ENCODE measurements at places on chromosomes 6 and 20.

DNA sequence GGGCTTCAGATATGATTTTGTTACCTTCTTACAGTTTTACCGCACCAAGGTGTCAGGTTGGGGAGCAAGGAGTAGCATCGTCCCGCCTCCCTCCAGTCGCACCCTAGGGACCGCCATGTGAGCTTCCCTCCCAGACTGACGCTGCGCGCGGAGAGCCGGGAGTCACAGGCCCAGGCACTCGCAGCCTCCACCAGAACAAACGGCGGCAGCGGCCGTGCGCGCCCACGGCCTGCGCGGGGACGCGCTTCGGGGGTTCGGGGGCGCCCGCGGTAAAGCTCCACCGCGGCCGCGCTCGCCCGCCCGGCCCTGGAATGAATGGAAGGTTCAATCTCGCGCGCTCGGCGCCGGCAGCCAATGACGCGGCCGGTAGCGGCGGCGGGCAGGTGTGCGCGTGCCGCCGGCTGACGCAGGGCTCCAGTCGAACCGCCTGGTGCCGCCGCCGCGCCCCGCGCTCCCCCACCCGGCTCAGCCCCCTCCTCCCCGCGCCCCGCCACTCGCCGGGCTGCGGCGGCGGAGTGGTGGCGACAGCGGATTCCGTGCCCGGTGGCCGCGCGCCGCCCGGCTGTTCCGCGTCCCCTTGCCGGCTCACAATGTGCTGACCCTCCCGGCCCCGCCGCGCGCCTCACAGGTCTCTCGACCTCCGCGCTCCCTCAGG, 16.5 kb upstream of the LIN28B start:
- no peak for DNase-seq

- no peak for DNase-seq
Measured at GRCh38 chr6:1346101-1346500, 34.2 kb downstream of the FOXQ1 start.

GRCh38 chr6:4676016-4676415, 100.2 kb upstream of the CDYL start:
- DNase-seq: no peak

DNA sequence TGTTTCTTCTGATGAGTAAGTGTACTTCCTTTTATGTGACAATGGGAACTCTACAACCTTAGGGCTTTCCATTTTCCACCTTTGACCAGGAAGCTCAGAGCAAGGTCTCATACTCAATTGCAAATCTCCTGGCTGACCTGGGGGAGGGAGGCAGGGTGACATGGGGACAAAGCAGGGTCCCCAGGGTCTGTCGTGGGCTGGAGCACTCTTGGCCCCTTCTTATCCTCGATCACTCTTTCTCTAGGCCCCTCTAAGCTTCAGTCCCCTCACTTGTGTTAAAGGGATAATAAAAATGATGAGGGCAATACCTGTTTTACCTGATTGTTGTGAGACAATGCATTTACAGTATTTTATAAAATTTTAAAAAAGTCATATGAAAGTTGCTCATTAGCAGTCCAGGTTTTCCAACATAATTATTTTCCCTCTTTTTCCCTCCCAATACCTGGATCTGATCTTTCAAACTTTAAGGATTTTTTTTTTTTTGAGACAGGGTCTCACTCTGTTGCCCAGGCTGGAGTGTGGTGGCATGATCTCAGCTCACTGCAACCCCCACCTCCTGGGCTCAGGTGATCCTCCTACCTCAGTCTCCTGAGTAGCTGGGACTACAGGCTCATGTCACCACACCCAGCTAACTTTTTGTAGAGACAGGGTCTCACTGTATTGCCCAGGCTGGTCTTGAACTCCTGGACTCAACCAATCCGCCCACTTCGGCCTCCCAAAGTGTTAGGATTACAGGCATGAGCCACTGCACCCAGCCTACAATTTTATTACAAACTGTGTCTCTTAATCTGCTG, 8.4 kb upstream of the FAM83C start:
- no peak for DNase-seq

DNA sequence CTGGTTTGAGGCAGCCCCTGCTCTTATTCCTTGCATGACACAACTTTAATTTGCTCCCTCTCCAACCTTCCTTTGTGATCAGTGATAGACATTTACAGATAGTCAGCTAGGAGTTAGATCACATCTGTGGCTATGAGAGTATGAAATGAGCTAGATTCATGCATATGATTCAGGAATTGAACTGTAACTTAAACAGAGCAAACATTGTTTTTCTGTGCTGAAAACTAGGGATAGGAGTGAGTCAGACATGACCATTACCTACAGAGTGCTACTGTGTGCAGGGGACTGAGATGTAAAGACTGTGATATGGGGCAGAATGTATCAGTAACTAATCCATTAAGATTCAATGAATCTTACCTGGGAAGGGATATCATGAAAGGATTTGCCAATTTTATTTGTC, 279.4 kb upstream of the SPTLC3 start:
- no peak for DNase-seq

GRCh38 chr6:17472653-17473183, 79.3 kb downstream of the CAP2 start:
- DNase-seq: no peak

DNA sequence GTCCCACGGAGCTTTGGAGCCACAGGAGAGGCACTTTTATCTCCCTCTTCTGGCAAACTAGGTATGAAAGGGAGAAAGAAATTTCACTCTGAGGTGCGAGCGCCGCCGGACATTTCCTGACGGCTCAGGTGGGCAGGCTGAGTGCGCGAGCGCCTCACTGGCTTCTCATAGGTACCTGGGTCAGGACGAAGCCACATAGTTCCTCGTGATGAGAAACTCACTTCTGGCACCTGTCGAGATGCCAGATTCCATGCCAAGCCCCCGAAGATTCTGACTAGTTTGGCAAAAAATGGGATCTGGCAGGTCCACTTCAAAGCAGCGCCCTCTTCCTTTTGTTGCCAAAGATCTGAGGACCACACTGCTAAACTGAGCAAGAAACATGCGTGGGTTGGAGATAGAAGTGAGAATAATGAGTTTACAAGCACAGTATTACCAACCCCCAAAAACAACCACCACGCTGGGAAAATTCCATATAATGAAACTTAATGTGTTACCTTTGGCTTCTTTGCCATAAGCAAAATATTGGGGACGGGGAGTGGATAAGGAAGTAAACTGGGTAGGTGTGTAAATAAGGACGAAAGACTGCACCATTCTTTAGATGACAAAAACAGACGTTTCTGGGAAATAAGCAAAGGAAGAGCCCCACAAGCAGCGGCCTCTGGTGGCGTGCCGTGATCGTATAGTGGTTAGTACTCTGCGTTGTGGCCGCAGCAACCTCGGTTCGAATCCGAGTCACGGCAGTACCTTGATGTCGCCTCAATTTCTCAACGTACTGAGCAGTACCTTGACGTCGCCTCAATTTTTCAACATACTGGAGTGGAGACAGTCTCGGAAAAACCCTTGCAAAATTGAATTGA, 89.8 kb upstream of the PRSS16 start:
- DNase-seq: peak; percentile 58

- DNase-seq: no peak
Measured at GRCh38 chr20:45269754-45270270, 15.4 kb upstream of the SLPI start.

- no peak for DNase-seq
Measured at GRCh38 chr6:160218810-160219209, 39.8 kb downstream of the SLC22A2 start.

GRCh38 chr6:111428811-111429210, 54.2 kb downstream of the REV3L start:
- no peak for DNase-seq

DNA sequence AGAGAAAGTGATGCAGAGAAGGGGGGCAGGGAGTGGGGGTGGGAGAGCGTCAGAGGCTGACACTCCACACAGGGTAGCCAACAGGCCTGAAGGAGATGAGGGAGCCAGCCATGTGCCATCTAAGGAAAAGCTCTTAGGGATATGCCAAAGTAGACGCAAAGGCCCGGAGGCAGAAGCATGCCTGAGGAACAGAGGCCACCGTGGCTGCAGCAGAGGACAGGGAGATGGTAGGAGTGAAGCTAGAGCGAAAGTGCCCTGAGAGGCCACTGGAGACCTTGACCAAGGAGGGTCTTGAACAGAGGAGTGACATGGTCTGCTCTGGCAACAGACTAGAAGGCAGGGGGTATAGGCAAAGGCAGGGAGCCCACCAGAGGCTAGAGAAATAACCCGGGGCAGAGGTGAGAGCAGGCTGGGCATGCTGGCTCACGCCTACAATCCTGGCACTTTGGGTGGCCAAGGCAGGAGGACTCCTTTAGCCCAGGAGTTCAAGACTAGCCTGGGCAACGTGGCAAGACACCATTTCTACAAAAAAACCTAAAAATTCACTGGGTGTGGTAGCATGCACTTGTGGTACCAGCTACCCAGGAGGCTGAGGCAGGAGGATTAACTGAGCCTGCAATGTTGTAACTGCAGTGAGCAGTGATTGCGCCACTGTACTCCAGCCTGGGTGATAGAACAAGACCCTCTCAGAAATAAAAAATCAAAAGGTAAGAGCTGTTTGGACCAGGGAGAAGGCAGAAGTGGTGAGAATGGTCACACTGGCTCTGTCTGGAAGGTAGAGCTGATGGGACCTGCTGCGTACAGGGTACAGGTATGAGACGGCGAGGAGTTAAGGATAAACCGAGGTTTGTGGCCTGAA, 6.3 kb downstream of the RRBP1 start:
- no peak for DNase-seq

DNA sequence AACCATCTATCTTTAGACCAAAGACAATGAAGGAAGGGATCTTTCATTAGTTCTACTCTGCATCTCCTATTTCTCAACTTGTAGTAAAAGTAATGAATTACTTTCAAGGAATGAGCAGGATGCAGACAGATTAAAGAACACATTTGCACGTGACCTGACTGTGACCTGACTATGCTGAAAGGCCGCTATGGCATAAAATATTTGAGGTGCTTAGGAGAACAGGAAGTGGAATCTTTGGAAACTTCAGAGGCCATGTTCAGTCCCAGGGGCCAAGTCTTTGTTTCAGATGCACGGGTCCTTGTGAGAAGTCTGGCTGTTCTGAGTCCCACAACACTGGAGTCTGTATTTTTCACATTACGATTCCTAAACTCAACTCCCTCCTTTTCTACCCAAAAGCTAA, 41.0 kb downstream of the NINL start:
- DNase-seq: no peak

DNA sequence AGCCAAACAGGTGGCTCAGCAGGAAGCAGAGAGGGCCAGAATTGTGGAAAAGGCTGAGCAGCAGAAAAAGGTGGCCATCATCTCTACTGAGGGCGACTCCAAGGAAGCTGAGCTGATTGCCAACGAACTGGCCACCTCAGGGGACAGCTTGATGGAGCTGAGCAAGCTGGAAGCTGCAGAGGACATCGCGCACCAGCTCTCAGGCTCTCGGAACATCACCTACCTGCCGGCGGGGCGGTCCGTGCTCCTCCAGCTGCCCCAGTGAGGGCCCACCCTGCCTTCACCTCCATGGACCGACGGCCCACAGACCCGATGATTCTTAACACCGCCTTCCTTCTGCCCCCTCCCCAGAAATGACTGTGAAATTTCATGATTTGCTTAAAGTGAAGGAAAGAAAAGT, 17.8 kb upstream of the RAET1L start:
- DNase-seq: no peak

DNA sequence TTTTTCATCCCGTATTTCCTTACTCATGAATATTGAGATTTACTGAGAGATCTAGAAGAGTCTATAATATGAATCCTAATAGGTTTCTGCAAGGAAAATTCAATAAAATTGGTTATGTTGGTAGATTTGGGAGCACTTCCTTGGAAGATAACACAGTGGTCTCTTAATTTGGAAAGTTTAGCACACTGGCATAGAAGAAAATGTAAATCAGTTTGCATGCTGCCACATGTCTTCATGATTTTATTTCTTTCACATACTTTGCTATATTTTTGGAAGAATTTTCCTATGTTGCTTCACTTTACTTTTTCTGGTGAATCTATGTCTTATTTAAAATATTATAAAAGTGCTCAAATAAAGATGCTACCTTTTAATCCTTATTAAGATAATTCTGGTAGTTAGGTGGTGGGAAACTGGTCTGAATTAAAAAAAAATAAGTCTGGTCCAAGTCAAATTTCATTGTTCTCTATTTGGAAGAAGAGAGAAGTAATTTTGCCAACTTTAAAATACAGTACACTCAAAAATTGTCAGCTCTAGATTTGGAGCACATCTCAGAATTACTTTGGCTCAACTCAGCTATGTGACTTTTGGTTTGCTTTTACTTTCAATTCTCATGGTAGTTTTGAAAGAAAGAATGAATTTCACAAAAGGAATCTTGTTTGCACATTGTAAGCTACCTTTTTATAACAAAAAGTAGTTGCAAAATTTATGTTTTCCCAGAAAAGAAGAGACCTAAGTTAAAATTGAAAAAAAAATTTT, 197.3 kb downstream of the CENPW start:
- no peak for DNase-seq

DNA sequence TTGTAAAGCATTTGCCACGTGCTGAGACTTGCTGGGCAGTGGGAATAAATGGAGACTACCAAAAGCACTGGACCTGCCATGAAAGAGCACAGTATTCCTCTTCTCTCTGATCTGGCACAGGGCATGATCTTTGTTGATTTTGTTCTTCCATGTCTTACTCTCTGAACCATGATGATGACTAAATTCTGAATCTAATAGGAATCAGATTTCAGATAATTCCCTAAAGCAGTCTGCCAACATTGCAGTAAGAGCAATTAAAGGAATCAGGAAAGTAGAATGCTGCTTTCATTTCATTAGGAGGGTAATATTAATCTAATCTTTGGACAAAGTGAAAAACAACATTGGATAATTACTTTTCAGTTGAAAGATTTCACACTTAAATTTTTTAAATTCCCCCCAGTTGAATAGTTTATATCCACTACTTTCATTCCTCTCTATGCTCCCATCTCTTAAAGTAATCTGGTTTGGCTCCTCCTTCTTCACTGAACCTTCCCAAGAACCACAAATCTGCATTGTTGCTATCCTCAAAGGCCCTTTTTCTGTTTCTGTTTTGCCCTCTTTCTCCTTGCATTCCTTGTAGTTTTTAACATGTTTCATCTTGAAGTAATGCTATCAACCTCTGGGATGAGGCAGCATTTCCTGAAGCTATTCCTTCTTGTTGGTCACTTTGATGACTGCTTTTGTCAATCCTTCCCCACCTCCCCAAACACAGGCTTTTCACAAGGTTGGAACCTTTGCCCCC, 243.2 kb upstream of the TENT5A start:
- no peak for DNase-seq
